T-helper 17 cell (primary cell): ENCODE measurements at places on chromosomes 7 and 10.
A peak's percentile ranks its signal among the peaks of the same experiment; 100 is the strongest.

GRCh38 chr7:50739744-50740435 is 42.8 kb downstream of the GRB10 start:
- peak; percentile 62 for DNase-seq

GRCh38 chr10:70459061-70459773 is 17.7 kb upstream of the NODAL start:
- no peak for DNase-seq

DNA sequence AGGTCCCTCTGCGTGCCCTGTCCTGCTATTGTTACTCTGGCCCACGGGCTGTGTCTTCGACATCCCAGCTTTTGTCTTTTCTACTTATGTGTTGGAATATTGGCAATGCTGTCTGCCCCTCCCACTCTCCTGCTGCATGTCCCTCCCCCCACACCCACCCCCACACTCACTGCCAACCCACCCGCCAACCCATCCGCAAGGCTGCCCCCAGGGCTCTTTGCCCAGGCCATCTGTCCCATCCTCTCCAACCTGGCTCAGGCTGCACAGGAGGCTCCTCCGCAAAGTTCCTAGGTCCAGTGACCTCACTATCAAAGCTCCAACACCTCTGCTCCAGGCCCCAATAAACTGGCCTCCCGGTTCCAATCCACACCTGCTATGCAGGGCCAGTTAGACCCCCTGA is 167.1 kb upstream of the PRR15 start:
- no peak for DNase-seq

GRCh38 chr7:3725155-3726059 is 424.4 kb downstream of the SDK1 start:
- DNase-seq: no peak

DNA sequence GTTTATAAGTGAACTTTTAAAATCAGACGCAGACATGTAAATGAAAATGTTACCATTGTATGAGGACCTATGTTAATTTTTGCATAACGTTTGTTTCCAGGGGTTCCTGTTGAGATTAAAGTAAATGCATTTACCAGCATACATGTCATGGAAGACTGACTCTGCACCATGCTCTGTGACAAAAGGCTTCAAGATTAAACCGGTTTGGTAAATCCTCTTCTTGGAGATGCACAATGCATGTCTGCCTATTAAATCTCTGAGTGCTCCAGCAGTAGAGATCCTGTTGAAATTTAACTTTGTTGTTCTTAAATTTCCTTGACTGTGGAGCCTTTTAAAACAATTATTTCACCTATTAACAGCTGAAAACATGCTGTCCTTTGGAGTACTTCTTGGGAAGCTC is 36.5 kb upstream of the JAZF1 start:
- no peak for DNase-seq

DNA sequence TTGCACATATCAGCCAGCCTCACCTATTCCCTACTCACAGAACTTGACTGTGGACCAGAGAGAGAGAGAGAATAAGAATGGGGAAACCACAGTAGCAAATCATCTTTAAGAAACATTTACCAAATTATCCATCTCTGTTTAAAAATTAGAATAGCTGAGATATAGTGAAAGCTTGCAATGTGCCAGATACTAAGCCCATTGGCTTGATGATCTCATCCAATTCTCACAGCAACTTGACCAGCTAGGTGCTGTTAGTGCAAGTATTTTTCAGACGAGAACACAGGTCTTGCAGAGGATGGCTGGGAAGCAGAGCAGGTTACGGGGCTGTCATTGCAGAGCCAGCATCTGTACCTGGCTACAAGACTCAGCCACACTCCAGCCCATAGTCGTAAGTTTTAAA is 50.9 kb downstream of the KLF6 start:
- no peak for DNase-seq

DNA sequence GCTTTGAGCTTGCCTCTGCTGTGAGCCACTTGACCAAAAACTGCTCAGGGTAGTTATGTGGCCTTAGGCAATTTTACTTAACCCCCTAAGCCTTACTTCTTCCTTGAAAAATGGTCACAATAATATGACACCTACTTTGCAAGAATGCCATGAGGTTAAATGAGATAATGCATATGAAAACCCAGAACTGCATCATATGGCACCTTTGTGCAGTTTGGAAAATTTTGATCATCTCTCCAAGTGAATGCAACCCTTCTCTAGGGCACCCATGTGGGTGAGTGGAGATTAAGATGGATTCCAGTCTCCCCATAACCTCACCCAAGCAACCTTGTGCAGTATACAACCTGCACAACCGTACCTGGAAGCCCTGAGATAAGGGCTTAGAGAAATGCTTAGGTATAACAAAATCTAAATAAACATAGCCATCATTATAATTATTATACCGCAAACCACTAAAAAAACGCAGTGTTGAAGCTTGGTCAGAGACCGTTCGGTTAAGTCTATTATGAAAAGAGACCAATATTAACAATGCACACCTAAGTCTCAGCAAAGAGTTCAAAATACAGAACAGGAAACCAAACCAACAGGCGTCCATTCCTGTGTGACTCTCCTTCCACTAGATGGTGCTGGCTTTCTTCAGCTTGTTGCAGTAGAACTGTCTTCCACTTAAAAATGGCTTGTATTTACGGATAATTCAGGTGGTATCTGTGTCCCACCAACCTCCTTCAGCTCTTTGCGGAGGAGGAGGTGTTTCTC is 21.0 kb upstream of the ASB15 start:
- no peak for DNase-seq

DNA sequence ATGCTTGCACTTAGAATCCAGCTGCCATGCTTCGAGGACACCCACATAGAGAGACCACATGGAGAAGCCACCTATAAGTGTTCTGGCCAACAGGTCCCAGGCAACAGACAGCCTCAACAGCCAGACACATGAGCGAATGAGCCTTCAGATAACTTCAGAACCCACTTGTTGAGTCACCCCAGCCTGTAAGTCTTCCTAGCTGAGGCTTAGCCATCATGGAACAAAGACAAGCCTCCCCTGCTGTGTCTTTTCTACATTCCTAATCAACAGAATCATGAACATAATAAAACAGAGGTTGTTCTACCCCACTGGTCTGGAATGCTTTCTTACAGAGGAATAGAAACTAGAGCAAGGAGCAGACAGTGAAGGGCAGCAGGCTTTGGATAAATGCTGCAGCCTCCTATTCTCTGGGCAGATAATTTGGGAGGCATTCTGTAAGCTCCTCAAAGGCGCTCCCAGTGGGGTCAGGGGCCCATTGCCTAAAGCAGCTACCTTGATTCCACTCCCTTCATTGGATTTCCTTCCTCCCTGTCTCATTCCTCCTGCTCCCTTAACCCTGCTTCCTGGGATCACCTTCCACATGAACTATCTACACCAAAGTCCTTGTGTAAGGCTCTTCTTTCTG is 4.6 kb downstream of the TLL2 start:
- DNase-seq: no peak
